ENCODE measurements at places on chromosomes 13 and 19.

GRCh38 chr19:31448221-31448657, 99.0 kb upstream of the TSHZ3 start:
- DNase-seq = no peak

- DNase-seq = no peak
Measured at GRCh38 chr13:112800057-112800456, 110.2 kb downstream of the ATP11A start.

- no peak for DNase-seq
Measured at GRCh38 chr19:34405892-34406660, 1.9 kb downstream of the PDCD2L start.

GRCh38 chr13:20408181-20408580, 117.5 kb downstream of the CRYL1 start:
- DNase-seq = no peak

- no peak for DNase-seq
Measured at GRCh38 chr13:75443356-75443958, 38.5 kb downstream of the TBC1D4 start.

- DNase-seq = no peak
Measured at GRCh38 chr19:37537391-37537947, 30.7 kb downstream of the ZNF793 start.

GRCh38 chr13:32113532-32113931, 82.0 kb downstream of the FRY start:
- DNase-seq = no peak

- DNase-seq = no peak
Measured at GRCh38 chr13:58992478-58993042, 1171.2 kb downstream of the DIAPH3 start.

GRCh38 chr13:106535552-106536243, at the start of gene EFNB2:
TSS of gene EFNB2 (minus strand) at chr13:106535662. CDS start at chr13:106534964, 698 bp downstream.
- DNase-seq = peak; percentile 84

GRCh38 chr13:36717017-36717416, 43.2 kb downstream of the SERTM1 start:
- no peak for DNase-seq

GRCh38 chr19:48633148-48634035, 3.8 kb downstream of the DBP start:
- DNase-seq = no peak

DNA sequence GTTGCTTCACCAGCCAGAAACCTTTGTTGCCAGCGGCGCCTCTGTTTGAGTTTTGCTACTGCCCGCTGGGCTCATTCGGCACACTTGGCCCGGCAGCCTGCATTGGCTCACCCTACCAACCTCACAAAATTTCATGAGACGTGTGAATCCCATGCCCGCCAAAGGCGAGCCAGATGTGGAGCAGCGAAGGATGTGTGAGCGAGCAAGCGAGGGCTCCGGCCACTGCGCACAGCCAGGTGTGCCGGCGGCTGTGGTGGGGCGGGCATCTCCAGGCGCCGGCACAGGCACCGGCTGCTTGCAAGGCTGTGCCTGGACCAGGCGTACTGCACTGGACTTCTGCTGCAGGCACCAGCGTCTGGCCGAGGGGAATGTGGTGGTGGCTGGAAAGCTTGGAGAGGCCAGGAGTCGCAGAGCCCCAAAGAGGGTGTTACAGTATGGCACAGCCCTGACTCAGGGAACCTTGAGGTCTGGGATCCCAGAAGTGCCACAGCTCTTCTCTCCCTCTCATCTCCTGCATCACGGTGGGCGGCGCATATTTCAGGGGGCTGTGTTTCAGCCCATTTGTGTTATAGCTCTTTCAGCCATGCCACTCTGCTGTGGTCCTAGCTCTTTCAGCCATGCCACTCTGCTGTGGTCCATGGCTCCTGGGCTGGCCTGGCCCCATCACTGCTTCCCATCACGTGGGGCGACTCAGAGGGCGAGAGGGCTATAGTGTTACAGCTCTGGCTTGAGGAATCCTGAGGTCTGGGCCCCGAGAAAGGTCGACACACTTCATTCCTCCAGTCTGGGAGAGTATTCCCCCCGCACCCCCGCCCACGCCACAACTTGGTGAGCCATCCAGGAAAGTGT, 592.0 kb upstream of the SLITRK5 start:
- no peak for DNase-seq

Data from activated CD4-positive, alpha-beta T cell treated with anti-CD3 and anti-CD28 coated beads, Interleukin-2, amount 50 U/mL, for 1 hour (primary cell).